ENCODE measurements at places on chromosomes 4 and X. TPM values are rescaled to one million over a fixed set of nuclear protein-coding genes. Genes with fewer than 3 reads are reported as not detected.

DNA sequence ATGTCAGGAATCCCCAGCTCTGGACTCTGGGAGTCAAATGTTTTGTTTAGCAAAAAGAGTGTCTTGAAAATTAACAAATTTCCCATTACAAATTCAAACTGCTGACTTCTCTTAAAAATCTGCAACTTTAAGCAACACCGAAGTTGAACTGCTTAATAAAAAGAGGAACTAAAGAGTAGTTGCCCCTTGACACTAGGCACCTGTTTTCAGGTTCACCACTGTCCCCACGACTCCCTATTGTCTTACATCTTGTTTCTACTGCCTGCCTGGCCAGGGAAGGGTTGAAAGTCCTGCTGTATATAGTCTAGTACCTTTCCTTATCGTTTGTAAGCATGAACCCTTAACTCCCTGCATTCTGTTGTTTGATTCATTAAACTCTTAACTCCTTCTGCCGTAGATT is 173.9 kb downstream of the SCFD2 start:
- no peak for DNase-seq

RBMXL3 gene
- total RNA-seq, result not detected

DNA sequence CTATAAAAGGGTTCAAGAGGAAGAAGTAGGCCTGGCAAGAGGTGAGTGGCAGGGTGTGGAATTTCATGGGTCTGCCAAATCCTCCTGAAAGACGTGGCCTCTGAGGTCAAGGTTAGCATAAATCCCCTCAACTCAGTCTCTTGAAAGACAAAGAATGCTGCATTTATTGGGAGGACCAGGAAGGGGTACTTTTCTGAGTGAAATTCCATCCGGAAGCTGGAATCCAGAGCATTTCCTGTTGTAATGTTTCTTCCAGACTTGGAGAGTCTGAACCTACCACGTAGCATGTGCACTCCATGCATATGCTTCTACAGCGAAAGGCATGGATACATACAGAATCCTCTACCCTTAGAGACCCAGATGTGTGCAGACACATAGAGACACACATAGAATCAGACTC is 13.4 kb upstream of the FGD1 start:
- no peak for DNase-seq

SLC16A2 gene
- total RNA-seq, result 0.34 TPM
